ENCODE measurements at places on chromosomes 5 and 9.

- DNase-seq = no peak
Observed at GRCh38 chr5:76083555-76084495, 642 bp downstream of the SV2C start.

DNA sequence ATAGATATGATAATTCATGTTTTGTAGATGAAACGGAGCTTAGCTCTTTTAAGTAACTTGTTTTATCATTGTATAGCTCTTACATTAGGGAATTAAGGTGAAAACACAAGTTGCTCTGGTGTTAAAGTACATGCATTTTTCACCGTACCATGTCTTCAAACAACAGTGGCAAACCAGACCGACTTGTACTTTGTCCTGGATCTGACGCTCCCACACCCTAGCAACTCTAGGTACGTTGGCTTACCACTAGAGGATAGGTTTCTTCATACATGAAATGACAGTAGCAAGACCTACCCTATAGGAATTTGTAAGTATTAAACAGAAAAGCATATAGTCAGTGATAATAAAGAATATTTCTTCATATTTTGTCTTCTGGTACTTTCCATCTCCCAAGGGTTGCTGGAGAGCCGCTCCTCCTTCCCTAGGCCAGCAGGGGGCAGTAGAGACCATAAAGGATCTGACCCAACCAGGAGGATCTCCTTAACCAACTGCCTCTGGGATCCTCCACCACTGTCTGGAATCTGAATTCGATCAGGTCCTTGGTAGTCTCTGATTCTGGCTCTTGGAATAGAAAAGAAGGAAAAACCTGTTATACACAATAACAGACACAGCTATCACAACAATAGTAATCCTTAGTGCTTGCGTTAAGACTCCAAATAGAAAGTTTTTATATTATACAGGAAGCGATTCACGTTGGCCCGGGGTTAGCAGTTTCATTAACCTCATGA is 136.7 kb downstream of the CAVIN4 start:
- peak; percentile 36 for DNase-seq

GRCh38 chr5:58040846-58041245 is 419.0 kb downstream of the PLK2 start:
- DNase-seq = peak; percentile 9

DNA sequence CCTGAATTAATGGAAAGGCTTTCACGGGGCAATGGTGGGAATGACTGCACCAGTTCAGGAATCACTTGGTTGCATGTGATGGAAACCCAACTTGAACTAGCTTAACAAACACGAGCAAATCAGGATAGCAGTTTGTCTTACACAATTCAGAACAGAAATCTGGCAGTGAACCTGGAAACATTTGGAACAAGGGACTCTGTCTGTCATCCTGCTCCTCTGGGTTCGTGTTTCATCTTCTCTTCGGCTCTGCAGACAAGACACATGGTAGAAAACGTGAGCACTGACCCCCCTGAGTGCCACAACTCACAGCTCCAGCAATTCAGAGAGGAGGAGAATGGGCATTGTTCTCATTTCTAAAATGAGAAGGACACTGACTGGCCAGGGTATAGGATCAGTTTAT is 218.1 kb upstream of the NREP start:
- no peak for DNase-seq

DNA sequence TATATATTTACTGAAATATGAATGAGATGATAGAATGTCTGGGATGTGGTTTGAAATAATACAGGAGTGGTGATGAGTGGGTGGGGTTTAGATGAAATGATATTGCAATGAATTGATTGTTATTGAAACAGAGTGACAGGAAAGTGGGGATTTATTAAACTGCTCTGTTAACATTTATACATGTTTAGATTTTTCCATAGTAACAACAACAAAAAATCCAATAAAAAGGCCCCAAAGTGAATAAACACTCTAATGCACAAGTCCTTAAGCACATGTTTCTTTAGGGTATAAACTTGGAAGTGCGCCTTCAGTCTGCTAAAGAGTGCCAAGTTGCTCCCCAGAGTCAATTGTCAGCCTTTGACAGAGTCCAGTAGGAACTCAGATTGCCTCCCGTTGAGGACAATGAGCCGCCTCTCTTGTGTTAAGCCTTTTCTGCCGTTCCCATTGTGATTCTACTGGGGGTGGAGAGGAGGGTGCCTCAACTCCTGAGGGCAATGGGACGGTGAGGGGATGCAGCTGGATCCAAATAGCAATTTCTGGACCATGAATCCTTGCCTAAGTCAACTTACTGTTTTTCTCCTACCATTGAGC is 112.3 kb downstream of the SLC28A3 start:
- DNase-seq = no peak

DNA sequence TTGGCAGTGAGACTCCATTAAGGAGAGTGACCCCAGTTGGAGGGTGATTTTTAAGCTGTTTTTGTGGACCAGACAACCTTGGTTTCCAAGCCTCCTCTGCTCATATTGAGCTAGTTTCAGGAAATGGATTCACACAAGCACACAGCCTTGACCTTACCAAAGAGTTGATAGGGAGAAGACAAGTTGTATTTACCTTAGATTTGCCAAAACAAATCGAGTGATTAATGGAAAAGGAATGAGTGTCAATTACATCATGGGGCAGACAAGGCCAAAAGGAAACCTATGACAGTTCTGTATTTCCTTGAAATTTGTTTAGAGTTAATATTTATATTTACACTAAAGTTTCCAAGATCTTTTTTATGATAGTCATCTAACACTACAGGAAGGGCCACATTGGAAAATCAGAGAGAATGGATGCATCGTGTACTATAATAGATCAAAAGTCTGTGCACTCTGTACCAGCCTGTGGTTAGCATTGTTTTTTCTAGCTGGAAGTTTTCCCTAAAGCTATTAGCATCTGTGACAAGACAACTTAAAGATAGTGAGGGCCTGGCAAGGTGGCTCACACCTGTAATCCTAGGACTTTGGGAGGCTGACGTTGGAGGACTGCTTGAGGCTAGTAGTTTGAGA is 86.0 kb upstream of the FER start:
- DNase-seq = peak; percentile 24

- no peak for DNase-seq
Observed at GRCh38 chr5:87327998-87328397, 60.3 kb downstream of the RASA1 start.
